Inflammatory macrophage treated with lipopolysaccharide for 4 hours (primary cell): ENCODE measurements at places on chromosomes 13 and 19.

GRCh38 chr13:40271271-40271885, 395.1 kb downstream of the FOXO1 start:
- no peak for DNase-seq

DNA sequence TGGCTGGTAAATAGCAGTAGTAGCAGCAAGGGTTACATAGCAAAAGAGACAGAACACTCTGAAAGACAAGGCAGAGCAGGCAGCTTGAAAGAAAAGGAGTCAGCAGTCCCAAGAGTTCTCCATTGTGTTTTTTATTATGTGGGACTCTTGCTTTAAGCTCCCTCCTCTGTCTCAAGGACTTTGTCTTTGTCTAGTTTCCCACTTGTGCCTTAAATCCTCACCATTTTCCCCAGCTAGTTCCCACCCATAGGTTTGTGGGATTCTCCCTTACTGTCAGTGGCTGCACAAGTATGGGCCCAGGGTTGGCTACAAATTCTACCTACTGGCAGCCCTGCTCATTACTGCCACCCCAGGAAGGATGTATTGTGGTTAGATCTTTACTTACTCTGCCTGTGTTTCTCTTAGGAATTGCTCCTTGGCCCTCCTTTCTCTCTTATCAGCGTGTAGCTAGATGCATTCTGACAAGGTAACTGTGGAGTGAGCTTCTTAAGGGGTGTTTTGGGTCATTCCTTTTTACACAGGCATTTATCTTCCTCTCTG, 413.4 kb upstream of the PCDH9 start:
- DNase-seq: no peak

DNA sequence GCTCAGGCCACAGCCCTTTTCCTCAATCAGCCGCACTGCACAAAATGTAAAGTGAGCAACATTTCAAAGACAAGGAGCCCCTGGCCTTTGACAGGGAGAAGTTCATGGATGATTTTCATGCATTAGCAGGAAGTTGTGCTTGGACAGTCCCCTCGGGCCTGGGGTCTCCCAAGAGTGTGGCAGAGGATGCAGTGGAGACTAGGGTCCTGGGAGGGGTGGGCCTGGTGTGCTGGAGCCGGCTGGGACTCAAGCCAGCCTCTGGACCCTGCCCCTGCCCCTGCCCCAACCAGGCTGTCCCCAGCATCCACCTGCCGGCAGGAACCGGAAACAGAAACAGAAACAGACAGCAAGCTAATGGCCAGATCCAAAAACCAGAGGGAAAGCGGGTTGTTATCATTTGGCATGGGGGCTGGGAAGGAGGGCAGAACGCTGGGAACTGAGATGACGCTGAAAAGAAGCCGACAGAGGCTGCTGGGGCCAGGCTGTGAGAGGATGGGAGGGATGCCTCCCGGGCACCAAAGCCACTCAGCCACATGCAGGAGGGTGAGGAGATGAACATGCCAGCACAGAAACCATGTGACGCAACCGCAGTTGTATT, 2.3 kb downstream of the GAS6 start:
- no peak for DNase-seq

GRCh38 chr19:16328824-16329482, 4.3 kb downstream of the KLF2 start:
- DNase-seq: peak; percentile 36

DNA sequence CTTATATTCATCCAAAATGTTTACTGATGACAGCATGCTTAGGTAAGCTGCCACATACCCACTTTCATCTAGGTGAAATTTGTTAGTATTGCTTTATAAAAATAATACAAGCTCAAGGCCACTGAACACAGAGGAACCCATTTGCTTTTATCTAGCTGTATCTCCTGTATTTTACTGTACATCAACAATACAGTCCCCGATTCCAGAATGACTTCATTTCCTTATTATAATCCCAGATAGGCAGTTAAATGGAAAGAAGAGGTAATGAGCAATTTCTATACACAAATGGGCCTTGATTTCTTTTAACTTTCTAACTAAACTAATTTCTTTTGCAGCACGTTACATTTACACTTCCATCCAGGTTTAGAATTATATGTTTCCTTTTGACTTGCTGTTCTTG, 86.2 kb downstream of the SHISA2 start:
- no peak for DNase-seq

GRCh38 chr13:60146471-60146870, 17.3 kb downstream of the DIAPH3 start:
- DNase-seq: no peak

GRCh38 chr19:10830931-10831779, 4.9 kb downstream of the TMED1 start:
- no peak for DNase-seq

- DNase-seq: peak; percentile 2
These were observed 1721.4 kb downstream of the PCDH9 start for GRCh38 chr13:65508745-65509144.

GRCh38 chr13:97018029-97018819, 23.9 kb upstream of the OXGR1 start:
- peak; percentile 56 for DNase-seq

DNA sequence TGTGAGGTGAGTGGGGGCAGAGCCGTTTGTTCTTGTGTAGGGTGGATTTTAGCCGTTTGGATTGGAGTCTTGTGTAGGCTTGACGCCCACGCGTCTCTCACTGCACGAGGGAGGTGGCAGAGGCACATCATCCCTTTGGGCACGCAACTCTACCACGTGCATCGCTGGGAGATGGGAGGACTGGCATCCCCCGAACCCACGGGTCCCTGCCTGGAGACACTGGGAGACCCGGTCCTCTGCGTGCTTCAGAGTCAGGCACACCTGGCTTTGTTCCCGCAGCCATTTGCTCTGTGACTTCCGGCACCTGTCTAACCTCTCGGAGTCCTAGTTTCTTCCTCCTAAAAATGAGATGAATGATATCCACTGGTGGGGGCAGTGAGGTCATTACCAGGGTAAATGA, 6.4 kb downstream of the ARHGEF7 start:
- no peak for DNase-seq

- DNase-seq: no peak
These were observed 498.6 kb downstream of the EFNB2 start for GRCh38 chr13:106036870-106037269.

DNA sequence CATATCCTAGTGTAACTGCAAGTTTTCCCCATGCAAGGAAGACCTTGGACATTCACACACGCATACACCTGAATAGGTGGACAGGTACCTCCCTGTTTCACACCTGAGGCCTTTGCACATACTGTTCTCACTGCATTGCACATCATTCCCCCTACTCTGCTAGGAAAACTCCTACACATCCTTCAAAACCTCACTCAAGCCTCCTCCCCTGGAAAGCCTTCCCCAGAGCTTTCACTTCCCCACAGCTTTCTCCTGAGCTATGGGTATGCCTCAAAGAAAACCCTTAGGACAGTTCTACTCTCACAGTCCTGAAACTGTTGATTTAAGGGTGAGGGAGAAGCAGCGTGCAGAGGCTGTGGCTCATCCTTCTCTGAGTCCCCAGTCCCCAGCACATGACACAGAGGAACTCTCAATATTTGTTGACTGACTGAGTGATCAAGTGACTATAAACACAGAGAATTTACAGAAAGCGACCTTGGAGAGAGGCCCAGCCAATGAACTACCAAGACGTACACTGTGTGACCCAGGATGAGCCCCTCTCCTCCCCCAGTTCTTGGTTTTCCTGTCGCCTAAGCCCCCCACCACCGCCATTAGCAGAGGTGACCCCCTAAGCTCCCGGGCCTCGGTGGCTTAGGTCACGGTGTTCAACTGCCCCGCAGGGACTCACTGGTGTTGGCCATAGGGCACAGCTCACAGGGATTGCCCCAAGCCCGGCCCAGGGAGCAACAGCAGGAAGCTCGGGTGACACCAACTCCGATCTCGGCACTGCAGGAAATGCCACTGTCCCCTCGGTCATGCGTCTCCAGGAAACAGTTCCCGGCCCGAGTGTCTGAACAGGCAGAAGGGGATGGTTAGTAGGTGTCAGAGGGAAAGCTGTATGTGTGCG, 40.6 kb downstream of the FBN3 start:
- DNase-seq: no peak

GRCh38 chr13:106989876-106990275, 421.9 kb upstream of the ARGLU1 start:
- DNase-seq: no peak

GRCh38 chr19:33304371-33304759, 2.0 kb upstream of the CEBPA start:
- DNase-seq: no peak

GRCh38 chr13:59422646-59423045, 741.1 kb downstream of the DIAPH3 start:
- no peak for DNase-seq

DNA sequence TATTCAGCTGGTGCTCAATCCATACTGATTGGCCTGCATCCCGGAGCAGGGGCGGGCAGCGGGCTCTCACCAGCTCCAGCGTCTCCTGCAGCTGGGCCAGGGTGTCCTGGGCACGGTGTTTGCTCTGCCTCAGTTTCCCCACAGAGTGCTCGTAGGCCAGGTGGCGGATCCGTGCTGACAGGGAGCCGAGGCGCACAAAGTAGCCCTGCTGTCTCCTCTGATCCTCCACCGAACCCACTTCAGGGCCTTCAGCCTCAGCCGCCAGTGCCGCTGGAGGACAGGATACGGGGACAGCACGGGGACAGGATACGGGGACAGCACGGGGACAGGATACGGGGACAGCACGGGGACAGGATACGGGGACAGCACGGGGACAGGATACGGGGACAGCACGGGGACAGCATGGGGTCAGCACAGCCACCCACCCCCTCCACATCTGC, 7.3 kb upstream of the PLIN4 start:
- DNase-seq: no peak

GRCh38 chr19:19229701-19230100, 17.9 kb downstream of the NCAN start:
- DNase-seq: no peak

DNA sequence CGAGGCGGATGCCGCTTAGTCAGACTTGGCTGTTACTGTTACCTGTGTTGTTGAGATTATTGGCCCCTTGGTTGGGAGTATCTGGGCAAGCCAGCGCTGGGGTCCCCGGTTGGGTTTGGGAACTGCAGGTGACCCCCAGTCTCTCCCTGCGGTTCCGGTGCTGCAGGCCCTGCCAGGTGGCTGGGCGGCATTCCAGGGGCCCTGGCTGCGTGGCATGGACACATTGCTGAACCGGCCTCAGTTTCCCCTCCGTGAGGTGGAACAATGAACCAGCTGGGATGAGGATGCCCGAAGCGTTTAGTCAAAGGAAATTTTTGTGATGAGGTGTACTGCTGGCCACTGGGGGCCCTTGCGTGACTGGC, 538 bp downstream of the B3GNT3 start:
- no peak for DNase-seq

- peak; percentile 37 for DNase-seq
These were observed 24.2 kb downstream of the FXYD5 start for GRCh38 chr19:35178701-35179100.

DNA sequence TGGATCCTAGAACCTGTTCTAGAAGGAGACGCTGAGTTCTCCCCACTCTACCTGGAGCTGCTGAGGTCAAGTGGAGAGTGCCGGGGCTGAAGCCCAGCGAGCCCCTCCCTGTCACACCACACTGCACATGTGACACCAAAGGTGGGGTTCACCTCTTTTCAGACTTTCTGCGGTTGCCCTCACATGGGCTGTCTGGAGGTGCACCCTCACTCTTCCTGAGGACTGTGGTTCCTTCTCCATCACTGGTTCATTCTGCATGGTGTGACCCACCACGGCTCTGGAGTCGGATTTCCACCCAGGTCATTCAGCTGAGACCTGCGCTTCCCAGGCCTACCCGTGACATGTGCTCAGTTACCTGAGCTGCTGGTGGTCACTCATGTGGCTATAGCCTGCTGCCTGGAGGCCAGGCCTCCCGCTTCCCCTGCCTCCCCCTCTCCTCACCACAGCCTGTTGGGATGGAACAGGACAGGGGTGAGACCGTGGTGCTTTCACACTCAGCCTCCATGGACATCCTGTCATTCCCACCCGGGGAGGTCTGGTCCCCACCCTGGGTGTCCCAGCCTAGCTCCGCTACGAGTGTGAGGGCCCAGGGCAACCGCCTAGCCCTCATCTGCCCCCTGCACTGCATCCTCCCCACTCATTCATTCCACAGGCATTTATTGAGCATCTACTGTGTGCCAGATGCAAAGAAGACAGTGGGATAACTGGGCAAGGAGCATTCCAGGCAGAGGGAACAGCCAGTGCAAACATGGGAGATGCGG, 605 bp upstream of the A1BG start:
- no peak for DNase-seq

DNA sequence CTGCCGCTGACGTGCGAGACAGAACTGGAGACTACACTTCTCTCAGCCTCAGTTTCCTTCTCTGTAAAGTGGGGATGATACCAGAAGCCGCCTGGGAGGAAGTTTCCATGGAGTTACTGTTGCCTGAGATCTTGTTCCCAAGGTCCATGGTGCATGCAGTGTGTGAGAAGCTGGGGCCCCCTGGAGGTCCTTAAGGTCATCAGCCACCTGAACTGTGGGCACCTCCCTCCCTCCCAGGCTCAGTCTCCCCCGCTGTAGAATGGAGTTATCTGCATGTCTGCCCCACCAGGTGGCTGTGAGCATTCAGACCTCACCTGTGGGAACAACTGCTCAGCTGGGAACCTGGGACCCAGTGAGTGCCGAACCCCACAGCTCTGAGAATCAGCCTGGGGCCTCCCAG, 2.7 kb downstream of the CRX start:
- no peak for DNase-seq

- DNase-seq: no peak
These were observed 16.0 kb downstream of the CRTC1 start for GRCh38 chr19:18699403-18700054.

GRCh38 chr19:20412846-20413245, 152.7 kb downstream of the ZNF737 start:
- no peak for DNase-seq

- no peak for DNase-seq
These were observed 850 bp upstream of the KLK11 start for GRCh38 chr19:51027126-51027806.

DNA sequence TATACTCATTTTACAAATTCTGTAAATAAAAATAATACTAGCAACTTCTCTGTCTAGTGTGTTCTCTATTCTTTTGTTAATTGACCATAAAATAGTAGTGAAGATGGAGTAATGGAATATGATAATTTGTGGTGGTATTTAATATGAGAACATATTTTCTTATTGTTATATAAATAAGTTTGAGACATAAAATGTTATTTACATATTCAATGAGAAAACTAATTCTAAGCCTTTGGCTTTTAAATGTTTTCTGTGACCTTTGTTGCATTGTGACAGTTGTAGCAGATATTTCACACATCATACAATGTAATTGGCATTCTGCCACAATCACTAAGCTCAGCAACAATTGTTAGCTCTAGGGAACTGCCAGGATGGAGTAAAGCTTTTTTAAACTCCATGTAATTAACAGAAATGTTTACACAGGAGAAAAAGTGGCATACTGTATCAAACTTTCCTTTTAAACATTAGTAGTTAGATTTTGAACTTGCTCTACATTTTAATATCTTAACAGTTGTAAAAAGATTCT, 562.1 kb upstream of the PCDH9 start:
- no peak for DNase-seq

DNA sequence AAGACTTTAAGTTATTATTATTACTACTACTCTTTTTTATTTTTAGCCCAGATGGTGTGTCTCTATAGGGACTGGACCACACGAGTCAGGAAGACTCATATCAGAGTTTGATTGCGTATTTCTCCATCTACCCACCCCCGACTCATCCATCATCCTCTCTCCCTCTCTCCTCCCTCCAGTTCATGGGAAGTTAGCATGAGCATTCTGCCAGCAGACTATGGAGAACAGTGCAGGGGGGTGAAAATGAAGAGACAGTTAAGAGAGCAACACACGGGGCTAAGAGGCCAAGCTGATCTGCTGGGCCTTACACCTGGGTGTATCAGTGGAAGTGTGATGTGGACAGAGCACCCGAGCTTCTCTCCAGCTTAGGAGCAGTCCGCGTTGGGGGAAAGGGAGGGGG, 95.0 kb downstream of the UQCRFS1 start:
- DNase-seq: no peak

GRCh38 chr13:105848494-105848893, 687.0 kb downstream of the EFNB2 start:
- DNase-seq: no peak
